Stimulated activated CD8-positive, alpha-beta memory T cell treated with anti-CD3 and anti-CD28 coated beads, Interleukin-7, amount 100 ng/mL, for 48 hours (primary cell): ENCODE measurements at places on chromosomes 1 and 21.
A peak's percentile ranks its signal among the peaks of the same experiment; 100 is the strongest.

DNA sequence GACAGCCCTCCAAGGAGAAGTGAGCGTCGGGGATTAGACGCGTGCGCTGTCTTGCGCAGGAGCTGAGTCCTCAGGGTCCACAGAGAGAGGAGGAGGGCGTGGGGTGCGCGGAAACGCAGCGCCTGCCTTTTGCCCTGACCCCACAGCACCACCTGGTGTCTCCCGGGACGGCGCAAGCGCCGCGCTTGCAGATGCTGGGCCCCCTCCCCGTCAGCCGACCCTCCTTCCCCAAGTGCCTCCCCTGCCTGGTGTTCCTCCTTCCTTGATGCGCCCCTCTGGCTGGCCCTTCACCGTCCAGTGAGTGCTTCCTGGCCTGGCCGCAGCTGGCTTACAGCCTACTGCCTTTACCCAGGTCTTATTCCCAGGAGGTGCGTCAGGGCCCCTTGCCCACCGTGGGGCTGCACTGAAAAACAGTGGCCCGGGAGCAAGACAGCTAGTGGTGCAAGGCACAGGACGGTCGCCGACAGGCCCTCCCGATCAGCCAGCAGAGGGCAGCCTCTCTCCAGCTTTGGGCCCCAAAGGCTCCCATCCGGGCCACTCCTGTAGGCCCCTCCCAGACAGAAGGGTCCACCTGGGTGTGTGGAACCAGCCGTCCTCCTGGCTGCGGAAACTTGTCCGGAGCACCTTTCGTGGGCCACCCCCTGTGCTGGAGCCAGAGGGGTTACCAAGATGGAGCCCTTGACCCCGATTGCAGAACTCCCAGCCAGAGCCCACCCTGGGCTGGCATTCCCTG, 12.9 kb upstream of the PHLDA3 start:
- peak; percentile 59 for DNase-seq

DNA sequence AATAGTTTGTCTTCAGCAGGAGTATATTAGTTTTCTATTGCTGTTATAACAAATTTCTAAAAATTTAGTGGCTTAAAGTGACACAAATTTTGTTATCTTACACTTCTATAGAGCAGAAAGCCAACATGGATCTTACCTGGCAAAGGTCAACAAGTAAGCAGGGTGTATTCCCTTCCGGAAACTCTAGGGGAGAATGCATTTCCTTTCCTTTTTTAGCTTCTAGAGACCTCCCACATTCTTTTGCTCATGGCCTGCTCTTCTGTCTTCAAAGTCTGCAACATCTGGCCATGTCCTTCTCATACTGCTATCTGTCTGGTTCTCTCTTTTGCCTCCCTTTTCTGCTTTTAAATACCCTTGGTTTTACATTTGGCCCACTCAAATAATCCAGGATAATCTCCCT, 242.6 kb downstream of the ZNF648 start:
- no peak for DNase-seq

- DNase-seq: no peak
Observed at GRCh38 chr1:225603538-225604354, 49.2 kb downstream of the ENAH start.

DNA sequence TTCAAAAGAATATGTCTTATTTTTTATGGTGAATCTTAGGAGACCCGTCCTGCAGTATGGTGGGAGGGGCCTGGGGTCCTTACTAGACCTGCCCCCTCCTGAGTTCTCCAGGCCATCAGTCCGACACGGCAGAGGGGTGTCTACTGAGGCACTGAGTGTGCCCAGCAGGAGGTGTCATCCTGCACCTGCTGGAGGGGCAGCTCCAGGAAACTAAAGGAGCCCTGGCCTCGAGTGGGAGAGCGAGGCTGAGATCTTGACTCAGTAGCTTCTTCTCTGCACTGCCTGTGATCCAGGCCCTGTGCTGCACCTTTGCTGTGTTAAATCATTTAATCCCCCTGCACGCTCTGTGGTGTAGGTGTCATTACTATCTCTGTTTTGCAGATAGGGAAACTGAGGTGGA, 587.7 kb downstream of the PTPRU start:
- DNase-seq: no peak

- no peak for DNase-seq
Observed at GRCh38 chr1:159877695-159878444, 15.4 kb upstream of the VSIG8 start.

DNA sequence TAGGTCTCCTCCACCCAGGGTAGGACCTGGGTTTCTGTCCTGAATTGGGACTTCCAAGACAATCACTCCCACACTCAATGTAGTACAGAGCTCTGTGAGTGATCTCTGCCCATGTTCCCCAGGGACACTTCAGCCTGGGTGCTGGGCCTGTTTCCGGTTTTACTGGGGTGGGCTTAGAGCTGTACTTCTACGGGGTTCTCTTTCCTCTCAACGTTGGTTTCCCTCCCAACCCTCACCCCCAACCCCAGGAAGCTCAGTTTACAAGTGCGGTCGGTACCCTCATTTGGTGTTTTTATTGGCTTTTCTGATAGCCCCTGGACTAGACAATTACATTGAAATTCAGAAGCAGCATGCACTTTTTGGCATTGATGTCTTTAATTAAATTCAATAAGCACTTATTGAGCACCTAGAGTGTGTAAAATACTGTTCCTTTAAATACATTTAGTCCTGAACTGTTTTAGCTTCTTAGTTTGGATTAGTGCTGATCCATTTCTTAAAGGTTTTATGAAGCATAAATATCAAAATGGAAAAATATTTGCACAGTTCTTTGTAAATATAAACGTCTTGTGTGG, 542 bp upstream of the XPR1 start:
- DNase-seq: no peak

DNA sequence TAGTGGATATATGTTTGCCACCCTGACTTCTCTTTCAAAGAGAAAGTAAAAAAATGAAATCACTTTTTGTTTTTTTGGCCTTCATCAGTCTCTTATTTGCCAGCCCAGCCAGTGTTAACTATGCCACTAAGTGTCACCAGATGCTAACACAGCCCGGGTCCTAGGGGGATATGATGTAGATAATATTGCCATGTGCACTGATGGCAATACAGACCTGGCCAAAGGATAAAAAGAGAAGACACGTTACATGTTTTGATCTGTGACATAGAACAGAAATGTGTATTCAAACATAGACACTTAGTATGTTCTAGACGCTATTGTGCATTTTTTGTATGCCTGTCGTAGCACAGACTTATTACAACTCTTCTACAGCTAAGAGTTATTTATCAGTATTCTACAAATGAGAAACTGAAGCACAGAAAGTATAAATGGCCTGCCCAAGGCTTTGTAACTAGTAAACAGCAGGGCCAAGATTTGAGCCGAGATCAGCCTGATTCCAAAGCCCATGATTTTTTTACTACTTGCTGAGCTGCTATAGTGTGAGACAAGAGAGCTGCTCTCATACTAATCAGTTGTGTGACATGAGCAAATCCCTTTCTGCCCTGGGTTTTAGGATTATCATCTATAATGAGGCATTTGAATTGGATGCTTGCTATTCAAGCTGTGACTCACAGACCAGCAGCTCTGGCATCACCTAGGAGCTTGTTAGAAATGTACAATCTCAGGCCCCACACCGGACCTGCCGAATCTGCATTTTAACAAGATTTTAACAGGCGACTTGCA, 6.3 kb downstream of the LRRC53 start:
- no peak for DNase-seq

DNA sequence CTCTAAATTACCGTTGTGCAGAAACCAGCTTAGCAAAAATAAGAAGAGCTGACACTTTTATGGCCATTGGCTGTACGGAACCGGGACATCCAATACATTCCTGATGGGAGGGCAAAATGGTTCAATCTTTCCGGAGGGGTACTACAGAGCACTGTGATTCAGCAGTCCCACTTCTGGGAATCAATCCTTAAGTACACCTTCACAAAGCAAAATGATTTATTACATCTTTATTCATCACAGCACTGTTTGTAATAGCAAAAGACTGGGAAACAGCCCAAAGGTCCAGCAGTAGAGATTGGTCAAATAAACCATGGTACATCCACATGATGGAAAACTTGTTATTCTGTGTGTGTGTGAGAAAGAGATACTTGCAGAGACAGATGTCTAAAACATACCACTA, 9.7 kb downstream of the GNG12 start:
- no peak for DNase-seq

- no peak for DNase-seq
Observed at GRCh38 chr1:39689635-39690034, 1.6 kb downstream of the HPCAL4 start.

DNA sequence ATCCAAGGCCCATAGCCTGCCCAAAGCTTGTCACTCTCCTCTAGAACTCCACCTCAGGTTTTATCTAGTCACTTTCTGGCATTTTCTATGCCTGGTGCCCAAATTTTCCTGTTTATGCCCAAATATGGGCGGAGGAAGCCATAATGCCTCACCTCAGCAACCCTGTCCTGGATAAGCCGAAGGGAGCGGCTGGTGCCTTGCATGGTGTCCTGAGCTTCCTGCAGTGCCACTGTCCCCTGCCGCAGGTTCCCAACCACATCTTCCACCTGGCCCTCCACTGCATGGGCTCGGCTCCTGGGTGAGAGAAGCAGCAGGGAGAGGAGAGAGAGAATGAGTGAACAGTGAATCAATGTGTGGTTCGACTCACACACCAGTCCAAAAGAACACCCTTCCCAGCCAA, 34.2 kb downstream of the CAMK1G start:
- no peak for DNase-seq

- no peak for DNase-seq
Observed at GRCh38 chr1:158458263-158458662, 3.4 kb upstream of the OR10K1 start.

DNA sequence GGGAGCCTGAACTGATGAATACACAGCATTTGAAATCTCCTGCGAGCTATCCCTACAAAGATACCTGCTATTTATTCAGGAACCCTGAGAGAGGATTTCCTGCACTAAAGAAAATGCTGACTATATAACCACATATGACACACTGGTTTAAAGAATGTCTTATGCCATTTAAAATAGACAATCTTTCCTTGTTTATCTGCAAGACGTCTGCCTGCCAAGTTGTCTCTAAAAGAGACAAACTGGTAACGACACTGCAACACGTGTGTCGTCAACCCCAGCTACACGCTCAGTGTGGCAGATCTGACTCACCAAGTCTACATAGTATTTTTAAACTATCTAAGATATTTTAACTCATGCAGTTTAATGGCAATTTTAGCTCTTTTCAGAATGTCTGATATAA, 42.7 kb downstream of the APP start:
- DNase-seq: no peak

DNA sequence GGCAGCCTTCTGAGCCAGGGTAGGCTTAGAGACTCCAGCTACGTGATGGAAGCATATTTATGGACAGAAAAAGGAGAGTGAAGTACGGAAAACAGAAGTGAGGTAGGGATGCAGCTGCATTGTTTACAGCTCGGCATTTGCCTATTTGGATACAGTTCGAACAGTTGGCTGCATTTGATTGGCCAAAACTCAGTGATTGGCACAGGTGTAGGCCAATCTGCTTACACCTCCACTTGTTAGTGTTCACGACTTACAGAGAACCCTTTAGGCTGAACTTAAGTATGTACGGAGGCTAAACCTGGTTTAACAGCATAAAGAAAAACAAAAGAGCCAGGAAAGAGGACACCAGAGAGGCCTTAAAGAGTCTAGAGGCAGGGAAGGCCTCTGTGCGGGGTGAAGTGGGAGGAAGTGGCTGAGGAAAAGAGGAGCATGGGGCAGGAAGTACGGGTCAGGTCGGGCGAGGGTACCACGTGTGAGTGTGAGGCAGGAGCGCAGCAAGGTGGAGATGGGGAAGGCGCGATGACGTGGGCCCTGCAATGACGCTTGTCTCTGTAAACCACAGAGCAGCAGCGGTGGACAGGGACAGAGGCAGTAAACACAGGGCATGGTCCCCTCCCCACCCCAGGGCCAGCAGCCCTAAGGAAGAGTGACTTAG, 32.0 kb downstream of the RSPH1 start:
- DNase-seq: no peak

GRCh38 chr1:215188302-215188950, 105.9 kb downstream of the KCNK2 start:
- DNase-seq: no peak

GRCh38 chr1:203600782-203601513, 25.7 kb upstream of the ATP2B4 start:
- DNase-seq: no peak

GRCh38 chr1:92167151-92167550, 50.6 kb upstream of the C1orf146 start:
- DNase-seq: no peak

GRCh38 chr1:211476200-211476849, 15.6 kb downstream of the RD3 start:
- peak; percentile 62 for DNase-seq

DNA sequence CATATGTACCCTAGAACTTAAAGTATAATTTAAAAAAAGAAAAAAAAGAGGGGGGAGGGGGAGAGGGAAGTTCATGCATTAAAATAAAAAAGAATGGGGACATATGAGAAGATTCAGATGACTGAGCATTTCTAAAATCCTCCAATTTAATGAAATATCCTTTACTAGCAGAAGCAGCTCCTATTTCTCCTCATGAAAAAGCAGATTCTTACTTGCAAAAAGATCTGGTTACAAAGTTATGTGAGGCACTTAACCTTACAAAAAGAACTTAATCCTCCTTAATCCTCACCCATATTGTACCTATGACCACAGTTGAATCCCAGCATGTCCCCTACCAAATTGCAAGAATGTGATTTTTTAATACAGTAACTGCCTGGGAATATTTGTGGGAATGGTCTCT, 298.5 kb downstream of the SRGAP2C start:
- no peak for DNase-seq

DNA sequence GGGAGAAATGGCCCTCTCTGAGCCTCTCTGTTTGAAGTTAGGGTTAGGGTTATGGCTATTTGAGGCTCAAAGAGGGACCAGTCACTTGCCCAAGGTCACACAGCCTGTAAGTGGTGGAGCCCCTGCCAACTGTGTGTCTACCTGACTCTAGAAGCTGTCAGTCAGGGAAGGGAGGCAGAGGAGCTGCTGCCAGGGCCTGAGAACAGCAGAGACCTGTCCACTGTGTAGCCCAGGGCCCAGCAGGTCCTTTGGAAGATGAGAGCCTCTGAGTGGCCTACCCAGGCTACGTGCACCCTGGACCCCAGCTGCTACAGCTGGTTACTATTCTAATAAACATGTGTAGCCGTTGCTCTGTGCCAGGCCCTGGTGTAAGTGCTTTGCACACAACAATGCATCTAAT, 15.1 kb upstream of the EDN2 start:
- DNase-seq: no peak

- DNase-seq: no peak
Observed at GRCh38 chr1:4397196-4397595, 257.2 kb upstream of the AJAP1 start.

GRCh38 chr1:22289307-22289995, 146.6 kb upstream of the WNT4 start:
- no peak for DNase-seq

- DNase-seq: no peak
Observed at GRCh38 chr1:178487070-178487615, 9.6 kb downstream of the CLEC20A start.
